Activated naive CD4-positive, alpha-beta T cell treated with anti-CD3 and anti-CD28 coated beads for 36 hours (primary cell): ENCODE measurements at places on chromosomes 4 and X. TPM values are rescaled to one million over a fixed set of nuclear protein-coding genes. Genes with fewer than 3 reads are reported as not detected.
A peak's percentile ranks its signal among the peaks of the same experiment; 100 is the strongest.

PPP2R3B gene
- total RNA-seq = 33.8 TPM

RHOXF2B gene
- total RNA-seq = not detected

PHKA1 gene
- 6.5 TPM for total RNA-seq

CXCL10 gene
- total RNA-seq = 0.41 TPM

RBMX2 gene
- 32.3 TPM for total RNA-seq

DNA sequence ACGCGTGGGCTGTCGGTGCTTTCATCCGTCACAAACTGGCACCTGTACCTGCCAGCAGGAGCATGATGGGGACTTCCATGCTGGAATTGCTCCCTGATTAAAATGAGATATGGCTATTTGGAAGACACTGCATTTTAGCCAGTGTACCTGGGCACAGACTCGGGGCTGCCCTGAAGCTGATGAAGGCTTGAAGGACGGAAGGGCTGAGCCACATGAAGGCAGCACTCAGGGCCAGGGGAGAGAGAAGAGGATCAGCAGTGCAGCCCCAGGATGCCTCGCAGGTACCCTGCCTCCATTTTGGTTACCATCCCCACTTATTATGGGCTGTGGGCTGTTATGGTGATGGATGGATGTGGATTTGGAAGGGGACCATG is 79.0 kb downstream of the CRMP1 start:
- no peak overlapping the region for H3K4me3 ChIP-seq
- DNase-seq = no peak
- H3K36me3 ChIP-seq = no peaks in the 10 kb centered on the region
- no peaks in the 10 kb centered on the region for H3K27me3 ChIP-seq
- H3K27ac ChIP-seq = no peak overlapping the region

DNA sequence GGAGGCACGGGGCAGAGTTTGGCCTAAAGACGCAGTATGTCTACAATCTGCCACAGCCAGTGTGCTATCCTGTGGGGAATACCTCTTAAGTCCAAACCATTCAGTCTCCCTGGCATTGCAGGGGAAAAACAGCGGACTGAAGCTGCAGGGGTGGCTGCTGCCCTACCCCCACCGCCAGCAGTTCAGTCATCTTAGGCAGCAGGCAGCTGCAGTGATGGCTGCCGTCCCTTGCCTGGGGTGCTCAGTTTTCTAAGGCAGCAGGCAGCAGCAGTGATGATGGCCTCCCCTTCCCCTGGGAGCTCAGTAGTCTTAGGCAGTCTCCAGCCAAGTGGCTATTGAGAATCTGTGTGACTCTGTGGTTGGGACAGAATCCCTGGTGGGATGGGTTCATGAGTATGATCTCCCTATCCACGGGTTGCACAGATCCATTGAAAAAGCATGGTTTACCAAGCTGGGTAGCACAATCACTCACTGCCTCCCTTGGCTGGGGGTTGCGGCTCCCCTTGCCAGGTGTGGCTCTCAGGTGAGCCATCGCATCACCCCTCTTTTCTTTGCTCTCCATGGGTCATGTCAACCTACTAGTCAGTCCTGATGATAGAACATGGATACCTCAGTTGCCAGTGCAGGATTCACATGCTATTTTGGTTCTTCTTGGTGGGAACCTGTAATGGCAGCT is 48.9 kb upstream of the GRID2 start:
- no peak overlapping the region for H3K27ac ChIP-seq
- no peak overlapping the region for H3K4me3 ChIP-seq
- H3K27me3 ChIP-seq = no peaks in the 10 kb centered on the region
- no peak for DNase-seq

DNA sequence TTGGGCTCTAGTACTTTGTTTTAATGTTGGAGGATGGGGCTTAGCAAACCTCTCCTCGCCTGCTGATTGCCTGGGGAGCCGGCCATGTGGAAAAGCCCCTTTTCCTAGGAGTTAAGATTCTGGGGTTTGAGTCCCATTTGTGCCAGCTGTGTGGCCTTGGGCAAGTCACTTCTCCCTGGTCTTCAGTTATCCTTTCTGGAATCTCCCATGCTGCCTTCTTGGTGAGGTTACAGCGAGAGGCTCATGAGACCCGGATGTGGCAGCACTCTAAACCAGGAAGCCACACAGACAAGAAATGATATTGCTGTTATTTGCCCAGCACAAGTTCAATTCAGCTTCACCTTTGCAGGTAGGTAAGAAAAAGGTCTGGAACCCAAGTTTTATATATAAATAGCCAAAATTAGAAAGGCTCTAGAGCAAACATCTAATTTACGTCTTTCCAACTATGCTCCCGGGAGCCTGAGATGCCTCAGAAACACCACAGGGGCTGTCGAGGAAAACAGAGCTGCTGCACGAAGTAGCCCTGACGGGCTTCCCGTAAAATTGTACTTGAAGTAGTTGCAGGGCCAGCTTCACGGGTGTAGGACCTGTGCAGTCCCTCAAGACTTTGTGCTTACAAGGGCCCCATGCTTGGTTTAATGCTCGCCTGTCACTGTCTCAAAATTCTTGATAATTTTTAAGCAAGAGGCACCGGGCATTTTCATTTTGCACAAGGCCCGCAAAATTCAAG is 8.3 kb upstream of the SASH3 start:
- H3K4me1 ChIP-seq = peaks cover 71% of the 10 kb centered on the region
- no peaks in the 10 kb centered on the region for H3K27me3 ChIP-seq
- H3K27ac ChIP-seq = peak overlapping the region; percentile 92
- peak overlapping the region; percentile 34 for H3K4me3 ChIP-seq

- H3K27me3 ChIP-seq = no peaks in the 10 kb centered on the region
- H3K4me3 ChIP-seq = no peak overlapping the region
- no peak overlapping the region for H3K27ac ChIP-seq
Measured at GRCh38 chr4:98557194-98557892, 101.1 kb downstream of the TSPAN5 start.

DNA sequence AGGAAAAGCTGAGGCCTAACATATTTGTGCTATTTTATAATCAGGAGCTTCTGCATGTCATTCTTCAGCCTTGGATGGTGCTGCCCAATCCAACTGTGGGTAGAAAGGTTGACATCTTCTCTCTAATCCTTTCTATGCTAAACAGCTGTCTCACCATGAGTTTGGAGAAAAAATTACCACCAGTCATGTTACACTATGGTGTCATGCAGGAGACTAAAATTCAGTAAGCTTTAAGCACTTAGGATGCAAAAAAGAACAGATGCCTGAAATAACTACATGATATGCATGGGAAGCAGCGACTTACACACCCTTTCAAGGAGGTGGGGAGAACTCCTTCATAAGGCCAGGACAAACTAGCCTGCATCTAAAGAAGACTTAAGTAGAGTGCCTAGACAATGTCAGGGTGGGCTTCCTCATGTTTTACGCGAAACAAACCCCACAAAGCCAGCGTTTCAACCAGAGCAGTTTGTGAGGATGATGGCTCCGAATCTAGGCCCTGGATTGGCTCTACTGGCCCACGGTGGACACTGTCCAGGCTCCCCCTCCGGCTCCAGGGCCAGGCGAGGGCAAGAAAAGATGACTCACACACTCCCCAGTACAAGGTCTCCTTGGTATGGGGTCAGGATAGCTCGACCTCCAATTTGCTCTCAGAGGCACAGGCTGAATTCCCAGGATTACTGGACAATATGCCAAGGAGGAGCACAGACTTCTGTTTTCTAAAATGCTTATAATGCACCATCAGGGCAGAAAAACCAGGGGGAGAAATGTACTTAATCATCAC is 45.1 kb downstream of the STX18 start:
- H3K4me3 ChIP-seq = no peak overlapping the region
- no peak for DNase-seq

- no peak for DNase-seq
- H3K36me3 ChIP-seq = peaks cover 13% of the 10 kb centered on the region
- no peak overlapping the region for H3K4me3 ChIP-seq
- H3K4me1 ChIP-seq = peaks cover 37% of the 10 kb centered on the region
- H3K27ac ChIP-seq = no peak overlapping the region
Measured at GRCh38 chrX:19639813-19640462, 124.6 kb upstream of the MAP3K15 start.

- peak overlapping the region; percentile 95 for H3K27ac ChIP-seq
- H3K4me3 ChIP-seq = peak overlapping the region; percentile 62
- H3K4me1 ChIP-seq = peaks cover 66% of the 10 kb centered on the region
- peak; percentile 36 for DNase-seq
Measured at GRCh38 chr4:142416711-142417275, 429.3 kb downstream of the INPP4B start.

DNA sequence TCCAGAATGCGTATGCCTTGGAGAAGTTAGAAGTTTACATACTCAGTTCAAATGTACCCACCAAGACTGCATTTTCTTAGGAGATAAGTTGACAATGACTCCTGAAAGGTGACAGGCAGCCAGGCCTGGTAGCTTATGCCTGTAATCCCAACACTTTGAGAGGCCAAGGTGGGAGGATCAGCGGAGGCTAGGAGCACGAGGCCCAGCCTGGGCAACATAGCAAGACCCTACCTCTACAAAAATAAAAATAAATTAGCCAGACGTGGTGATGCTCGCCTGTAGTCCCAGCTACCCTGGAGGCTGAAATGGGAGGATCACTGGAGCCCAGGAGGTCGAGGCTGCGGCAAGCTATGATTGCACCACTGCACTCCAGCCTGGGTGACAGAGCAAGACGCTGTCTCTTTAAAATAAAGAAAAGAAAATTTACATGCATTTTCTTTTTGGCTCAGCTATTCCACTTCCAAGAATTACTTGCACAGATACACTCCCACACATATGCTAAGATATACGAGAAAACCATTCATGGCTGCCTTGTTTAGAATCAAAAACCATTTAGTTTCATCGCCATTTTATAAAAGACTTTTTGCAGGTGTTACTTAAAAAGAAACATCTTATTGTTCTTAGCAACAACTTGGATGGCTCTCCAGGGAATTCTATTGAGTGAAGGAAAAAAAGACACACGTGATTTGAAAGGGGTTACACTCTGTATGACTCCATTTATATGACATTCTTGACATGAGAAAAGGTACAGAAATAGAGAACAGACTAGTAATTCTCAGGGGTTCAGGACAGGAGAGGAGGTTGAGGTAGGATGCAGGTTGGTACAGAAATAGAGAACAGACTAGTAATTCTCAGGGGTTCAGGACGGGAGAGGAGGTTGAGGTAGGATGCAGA is 66.3 kb downstream of the DHRSX start:
- no peaks in the 10 kb centered on the region for H3K4me1 ChIP-seq
- peaks cover 39% of the 10 kb centered on the region for H3K36me3 ChIP-seq
- no peak overlapping the region for H3K27ac ChIP-seq
- DNase-seq = no peak

DNA sequence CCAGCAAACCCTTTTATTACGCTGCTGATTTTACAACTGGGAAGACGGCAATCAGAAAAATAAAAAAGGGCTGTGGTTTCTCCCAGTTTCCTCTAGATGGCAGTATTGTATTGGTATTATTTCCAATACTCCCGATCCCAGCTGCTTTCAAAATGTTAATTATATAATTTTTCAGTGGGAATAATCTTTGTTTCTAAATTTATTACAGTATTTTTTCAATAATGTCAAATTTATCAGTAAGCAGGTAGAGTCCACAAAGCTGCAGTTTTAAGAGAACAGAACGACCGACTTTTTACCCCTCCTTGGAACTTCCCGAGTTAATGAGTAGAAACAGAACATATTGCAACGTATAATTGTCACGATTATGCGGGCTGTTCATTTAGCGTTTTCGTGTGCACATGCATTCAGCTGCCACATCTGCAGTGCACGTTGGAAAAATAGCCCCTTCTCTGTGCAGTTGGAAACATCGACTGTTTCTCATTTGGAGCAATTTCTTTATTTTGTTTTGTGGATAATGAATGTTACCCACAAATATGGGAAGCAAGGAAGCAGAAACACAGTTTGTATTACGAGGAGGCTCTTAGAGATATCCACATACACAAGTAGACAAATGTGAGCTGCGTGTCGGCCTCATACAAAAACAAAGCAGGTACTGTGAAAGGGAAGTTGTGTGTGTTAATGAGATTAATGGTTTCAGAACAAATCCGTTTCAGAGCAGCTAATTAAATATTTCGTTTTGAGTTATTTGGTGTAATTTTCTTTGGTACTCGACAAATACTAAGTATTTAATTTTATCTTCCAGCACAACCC is 188.0 kb downstream of the STIM2 start:
- no peak for DNase-seq
- H3K27ac ChIP-seq = no peak overlapping the region
- no peaks in the 10 kb centered on the region for H3K36me3 ChIP-seq

- H3K27me3 ChIP-seq = no peaks in the 10 kb centered on the region
- no peaks in the 10 kb centered on the region for H3K36me3 ChIP-seq
- DNase-seq = no peak
- no peak overlapping the region for H3K4me3 ChIP-seq
- H3K27ac ChIP-seq = no peak overlapping the region
Measured at GRCh38 chr4:127151941-127152340, 480.8 kb upstream of the INTU start.

DNA sequence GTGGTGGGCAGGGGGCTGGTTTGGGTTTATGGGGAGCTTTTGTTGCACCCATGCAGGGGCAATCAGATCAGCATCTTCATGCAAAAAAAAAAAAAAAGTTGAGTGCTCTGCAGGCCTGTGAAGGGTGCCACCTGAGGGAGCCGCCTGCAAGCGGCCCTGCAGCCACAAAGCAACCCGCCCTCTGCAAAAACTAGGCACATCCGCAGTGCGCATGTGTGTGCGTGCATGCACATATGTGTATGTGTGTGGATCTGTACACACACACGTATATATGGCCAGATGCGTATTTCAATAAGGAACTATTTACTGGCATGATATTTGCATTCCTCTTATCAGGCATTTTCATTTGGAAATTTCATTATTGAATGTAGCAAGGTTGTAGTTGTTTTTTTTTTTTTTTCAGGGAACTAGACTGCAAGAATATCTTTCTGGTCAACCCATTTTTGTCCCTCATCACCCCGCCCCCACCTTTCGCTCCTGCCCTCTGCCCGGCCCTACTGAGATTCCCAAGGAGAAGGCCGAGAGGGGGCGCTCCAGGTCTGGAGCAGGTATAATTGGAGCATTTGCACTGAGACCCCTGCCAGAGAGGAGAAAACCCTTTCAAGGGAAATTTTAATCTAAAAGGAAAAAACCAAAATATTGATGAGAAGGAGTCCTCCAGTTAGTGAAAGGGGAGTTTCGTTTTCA is 18.1 kb downstream of the CCNQ start:
- H3K4me1 ChIP-seq = peaks cover 21% of the 10 kb centered on the region
- peak; percentile 8 for DNase-seq
- no peaks in the 10 kb centered on the region for H3K27me3 ChIP-seq
- H3K36me3 ChIP-seq = no peaks in the 10 kb centered on the region
- H3K27ac ChIP-seq = no peak overlapping the region

DNA sequence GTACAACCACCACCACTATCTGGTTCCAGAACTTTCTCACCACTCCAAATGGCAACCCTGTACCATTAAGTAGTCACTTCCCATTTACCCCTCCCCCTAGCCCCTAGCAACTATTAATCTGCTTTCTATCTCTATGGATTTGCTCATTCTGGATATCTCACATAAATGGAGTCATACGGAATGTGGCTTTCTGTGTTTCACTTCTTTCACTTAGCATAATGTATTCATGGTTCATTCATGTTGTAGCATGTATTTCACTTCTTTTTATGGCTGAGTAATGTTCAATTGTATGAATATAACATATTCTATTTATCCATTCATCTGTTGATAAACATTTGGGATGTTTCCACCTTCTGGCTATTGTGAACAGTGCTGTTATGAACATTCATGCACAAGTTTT is 104.7 kb downstream of the AMMECR1 start:
- H3K36me3 ChIP-seq = peaks cover 6% of the 10 kb centered on the region
- H3K4me3 ChIP-seq = no peak overlapping the region
- no peak overlapping the region for H3K27ac ChIP-seq
